ENCODE measurements at places on chromosomes 3 and 15.

- DNase-seq: no peak
Measured at GRCh38 chr15:58407236-58407775, 24.5 kb upstream of the LIPC start.

GRCh38 chr3:134086616-134087015 is 56.9 kb upstream of the SLCO2A1 start:
- no peak for DNase-seq

GRCh38 chr15:34435658-34436057 is 1.9 kb downstream of the GOLGA8A start:
- DNase-seq: no peak

- no peak for DNase-seq
Measured at GRCh38 chr15:83999396-84000135, 236.0 kb upstream of the GOLGA6L4 start.

- DNase-seq: no peak
Measured at GRCh38 chr15:100707229-100707628, 104.8 kb downstream of the ASB7 start.

DNA sequence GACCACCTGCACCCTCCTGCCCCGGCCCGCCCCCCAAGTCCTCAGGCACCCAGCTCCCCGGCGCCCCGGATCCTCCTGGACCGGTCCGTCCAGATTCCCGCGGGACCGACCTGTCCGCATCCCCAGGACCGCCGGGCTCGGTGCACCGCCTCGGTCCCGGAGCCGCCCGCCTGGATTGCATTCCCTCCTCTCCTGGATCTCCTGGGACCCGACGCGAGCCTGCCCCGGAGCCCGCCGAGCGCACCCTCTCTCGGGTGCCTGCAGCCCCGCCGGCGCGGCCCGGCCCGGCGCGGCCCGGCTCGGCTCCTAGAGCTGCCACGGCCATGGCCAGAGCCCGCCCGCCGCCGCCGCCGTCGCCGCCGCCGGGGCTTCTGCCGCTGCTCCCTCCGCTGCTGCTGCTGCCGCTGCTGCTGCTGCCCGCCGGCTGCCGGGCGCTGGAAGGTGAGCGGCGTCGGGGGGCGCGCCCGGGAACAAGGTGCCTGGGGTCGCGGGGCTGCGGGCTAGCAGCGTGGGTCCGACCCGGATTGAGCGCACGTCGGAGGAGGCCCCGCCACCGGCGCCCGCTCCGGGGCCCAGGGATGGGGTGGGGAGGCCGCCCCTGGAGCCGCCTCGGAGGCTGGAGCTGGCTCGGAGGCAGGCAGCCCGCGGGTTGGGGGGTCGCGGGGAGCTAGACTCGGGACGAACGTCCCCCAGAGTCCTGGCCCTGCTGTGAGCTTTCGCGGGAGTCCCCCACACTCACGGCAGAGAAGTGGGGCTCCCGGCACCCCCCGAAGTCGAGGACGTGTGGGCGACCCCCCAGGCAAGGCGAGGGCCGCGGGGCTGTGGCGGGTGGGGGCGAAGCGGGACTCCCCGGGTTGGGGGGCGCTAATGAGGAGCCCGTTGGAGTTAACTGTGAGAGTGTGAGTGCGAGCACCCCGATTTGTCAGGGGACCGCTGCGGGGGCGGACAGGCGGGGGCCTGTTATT is 610 bp downstream of the EPHB3 start:
- no peak for DNase-seq

- DNase-seq: no peak
Measured at GRCh38 chr3:197256836-197257444, 41.5 kb downstream of the DLG1 start.

DNA sequence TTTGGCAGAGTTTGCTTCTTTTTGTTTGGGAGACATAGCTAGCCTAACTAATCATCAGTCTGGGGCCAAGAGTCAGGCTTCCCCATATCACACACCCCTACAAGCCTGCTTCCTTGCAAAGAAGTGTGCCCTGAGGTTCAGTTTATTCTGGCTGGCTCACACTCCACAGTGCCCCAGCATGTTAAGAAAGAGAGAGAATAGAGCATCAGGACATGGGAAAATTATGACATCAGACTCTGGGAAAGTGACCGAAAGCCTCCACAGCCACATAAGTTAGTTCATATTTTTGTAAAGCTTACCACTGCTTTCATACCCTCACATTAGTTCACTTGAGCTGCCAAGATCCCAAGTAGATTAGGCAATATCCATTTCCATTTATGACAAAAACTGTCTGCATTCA is 63.0 kb upstream of the CFAP161 start:
- DNase-seq: no peak

GRCh38 chr15:35130245-35130644 is 45.1 kb upstream of the NANOGP8 start:
- no peak for DNase-seq

GRCh38 chr3:81339040-81339845 is 422.2 kb downstream of the GBE1 start:
- DNase-seq: no peak

All from NCI-H774 (cell line).